ENCODE measurements at places on chromosomes 5 and 9.

GRCh38 chr9:4137234-4137633 is 162.6 kb downstream of the GLIS3 start:
- DNase-seq, result peak; percentile 9

DNA sequence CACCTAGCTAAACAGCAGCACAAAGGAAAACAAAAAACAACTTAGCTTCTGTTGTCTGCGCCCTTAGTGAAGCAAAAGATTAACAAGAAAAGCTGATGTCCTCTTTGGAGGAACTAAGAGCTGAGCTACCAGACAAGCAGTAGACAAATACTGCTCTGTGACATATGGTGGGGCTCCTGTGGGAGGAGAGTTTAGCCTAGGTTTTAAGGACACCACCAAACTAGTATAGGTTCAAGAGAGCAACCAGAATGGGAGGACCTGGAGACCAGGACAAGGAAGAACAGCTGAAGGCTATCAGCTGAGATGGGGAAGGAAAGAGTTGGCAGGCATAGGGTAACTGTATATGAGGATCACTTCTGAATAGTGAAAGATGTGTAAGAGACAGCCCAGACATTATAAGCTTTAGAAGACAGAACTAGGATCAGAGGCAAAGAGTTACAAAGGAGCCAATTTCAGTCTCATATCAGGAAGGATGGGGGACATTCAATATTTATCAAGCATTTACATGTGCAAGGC is 27.2 kb downstream of the FBXW2 start:
- DNase-seq, result no peak

GRCh38 chr5:54915466-54916027 is 69.8 kb downstream of the ESM1 start:
- DNase-seq, result no peak

GRCh38 chr9:112348257-112349007 is 15.0 kb upstream of the PTBP3 start:
- no peak for DNase-seq

- DNase-seq, result no peak
Observed at GRCh38 chr5:154756009-154756867, 1.1 kb downstream of the LARP1 start.

- no peak for DNase-seq
Observed at GRCh38 chr5:39980056-39980455, 555.3 kb upstream of the DAB2 start.

DNA sequence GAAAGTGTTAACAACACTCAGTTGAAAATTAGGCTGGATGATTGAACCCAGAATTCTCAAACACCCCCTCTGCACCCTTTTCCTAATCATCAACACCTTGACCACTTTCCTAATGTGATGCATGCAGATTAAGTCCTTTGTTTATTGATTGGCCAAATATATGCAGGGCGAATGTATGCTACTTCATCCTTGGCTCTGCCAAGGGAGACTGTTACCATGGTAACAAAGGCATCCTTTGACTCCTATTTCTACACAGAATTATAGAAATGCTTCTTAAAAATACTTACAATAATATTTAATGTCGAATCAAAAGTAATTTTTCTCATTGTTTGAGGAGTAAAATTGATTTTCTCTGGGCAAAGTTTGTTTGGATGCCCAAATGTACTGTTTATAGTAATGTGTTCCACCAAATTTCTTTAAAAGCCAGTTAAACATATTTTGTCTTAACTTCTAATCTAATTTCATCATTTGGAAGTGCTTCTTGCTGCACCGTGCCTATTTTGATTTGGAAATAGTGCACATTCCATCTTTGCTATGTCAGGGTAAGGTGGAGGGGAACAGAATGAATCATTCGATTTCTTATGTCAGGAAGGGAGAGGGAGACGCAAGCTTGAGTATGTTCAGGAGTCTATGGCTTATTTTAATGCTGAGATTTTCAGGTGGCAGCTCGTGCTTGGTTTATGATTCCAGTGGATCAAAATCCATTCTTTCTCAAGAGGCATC is 1384.3 kb upstream of the WWC1 start:
- no peak for DNase-seq

GRCh38 chr9:6818292-6818922 is 60.6 kb downstream of the KDM4C start:
- DNase-seq, result no peak

DNA sequence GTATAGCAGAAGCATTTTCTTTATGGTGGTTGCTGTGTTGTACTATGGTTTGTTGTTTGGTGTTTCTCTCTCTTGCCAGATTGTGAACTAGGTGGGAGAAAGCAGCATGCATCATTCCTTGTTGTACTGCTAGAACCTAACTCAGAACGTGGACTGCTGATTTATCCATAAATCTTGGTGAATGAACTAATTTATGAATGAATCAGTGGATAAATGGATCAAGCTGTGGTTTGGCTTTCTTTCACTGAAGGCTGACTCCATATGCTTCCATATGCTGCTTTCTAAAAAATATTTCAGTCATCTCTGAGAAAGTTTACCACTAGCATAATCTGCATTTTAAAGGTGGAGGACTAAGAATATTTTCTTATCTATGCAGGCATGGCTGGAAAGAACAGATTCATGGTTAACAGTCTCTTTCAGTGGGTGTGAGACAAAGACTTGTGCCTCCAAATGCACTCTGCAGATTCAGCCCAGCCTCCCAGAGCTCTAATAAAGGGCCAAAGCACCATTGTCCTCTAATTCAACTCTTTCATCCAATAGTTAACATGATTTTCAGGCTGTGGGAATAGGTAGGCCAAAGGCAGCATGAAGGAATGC is 237.7 kb downstream of the SH3GL2 start:
- no peak for DNase-seq

DNA sequence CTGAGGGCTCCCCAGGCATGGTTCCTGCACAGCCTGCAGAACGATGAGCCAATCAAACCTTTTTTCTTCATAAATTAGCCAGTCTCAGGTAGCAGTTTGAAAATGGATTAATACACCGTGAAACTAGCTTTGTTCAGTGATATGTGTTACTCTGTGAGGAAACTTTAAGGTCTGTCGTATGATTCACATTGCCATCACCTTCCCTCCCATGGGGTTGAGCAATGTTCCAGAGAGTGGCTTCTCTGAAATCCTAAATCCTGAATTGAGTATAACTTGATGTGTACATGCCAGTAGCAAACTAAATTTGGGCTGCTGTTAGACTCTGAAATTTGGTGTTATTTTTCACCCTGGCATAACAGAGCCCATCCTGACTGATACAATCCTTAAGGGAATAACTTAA is 866.4 kb upstream of the C9orf72 start:
- no peak for DNase-seq

DNA sequence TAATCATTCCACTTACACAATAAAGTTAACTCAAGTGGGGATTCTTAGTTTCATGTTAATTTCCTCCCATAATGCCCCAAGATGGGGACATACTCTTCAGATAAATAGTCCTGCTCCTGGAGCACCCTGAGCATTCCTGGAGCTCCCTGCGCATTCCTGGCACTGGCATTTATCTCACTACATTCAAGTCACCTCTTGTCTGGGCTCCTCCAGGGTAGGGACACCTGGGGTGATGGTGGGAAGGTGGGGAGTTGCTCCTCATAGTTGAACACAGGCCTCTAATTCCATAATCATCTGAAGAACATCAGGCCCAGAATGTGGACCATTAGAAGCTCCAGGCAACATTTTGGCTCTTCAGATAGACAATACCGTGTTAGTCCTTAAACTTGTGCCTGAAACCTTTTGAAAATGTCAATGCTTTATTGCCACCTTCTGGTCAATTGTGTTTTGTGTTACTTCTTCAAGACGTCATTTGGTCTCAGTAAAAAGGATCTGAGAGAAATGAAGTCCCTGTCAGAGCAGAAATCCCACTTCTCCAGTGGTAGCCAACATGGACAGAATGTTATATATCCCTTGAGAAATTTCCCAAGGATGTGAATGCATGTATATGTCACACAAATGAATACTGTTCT is 14.2 kb upstream of the AGGF1 start:
- DNase-seq, result no peak

DNA sequence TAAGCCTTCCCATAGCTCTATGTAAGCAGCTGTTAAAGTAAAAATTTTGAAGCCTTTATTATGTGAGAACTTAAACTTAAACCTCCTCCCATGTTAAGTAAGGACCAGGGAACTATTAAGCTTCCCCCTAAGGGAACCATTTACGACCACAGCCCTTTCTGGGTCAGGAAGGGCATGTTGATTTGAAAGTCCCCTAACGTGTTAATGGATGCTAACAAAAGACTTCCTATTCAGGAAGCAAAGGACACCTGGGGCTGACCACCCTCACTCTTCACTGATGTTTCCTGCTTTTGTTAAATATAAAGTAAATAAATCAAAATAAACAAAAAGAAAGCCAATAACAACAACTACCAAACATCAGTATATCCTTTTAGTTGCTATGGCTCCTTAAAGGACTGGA is 170.6 kb upstream of the RFX3 start:
- DNase-seq, result no peak

GRCh38 chr5:125793470-125793869 is 629.7 kb upstream of the GRAMD2B start:
- DNase-seq, result no peak

DNA sequence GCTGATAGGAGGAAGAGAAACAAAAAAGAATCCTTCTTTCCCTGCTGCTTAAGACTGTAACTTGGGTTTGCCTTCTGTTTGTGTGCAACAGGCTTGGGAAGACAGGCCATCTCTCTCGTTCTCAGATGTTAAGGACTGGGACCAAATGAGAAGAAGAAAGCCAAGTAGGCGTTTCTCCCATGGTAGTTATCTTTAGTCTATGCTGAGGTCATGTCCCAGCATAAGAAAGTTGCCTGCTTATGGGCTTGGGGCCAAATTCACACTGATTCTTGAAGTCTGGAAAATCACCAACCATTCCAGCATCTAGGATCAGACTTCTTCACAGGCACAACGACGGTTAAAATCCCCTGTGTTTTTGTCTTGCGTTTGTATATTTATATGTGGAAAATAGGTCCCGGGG is 44.2 kb upstream of the PALM2AKAP2 start:
- DNase-seq, result no peak

All from SW 1271 (cell line).